ENCODE measurements at places on chromosomes 5 and 9. TPM values are rescaled to one million over a fixed set of nuclear protein-coding genes. Genes with fewer than 3 reads are reported as not detected.

Gene QSOX2
- total RNA-seq: 11.7 TPM

Gene HEMGN
- total RNA-seq: not detected

Gene SLC34A3
- total RNA-seq: not detected

GRCh38 chr9:82140471-82140870 is 151.9 kb downstream of the SPATA31D1 start:
- DNase-seq: no peak
- H3K27me3 ChIP-seq: no peaks in the 10 kb centered on the region
- H3K4me1 ChIP-seq: peaks cover 6% of the 10 kb centered on the region
- H3K36me3 ChIP-seq: no peaks in the 10 kb centered on the region

GRCh38 chr9:127507751-127508648 is 56.7 kb downstream of the LRSAM1 start:
- no peaks in the 10 kb centered on the region for H3K27me3 ChIP-seq
- peaks cover 74% of the 10 kb centered on the region for H3K36me3 ChIP-seq
- DNase-seq: no peak
- H3K27ac ChIP-seq: no peak overlapping the region
- H3K4me3 ChIP-seq: no peak overlapping the region
- no peaks in the 10 kb centered on the region for H3K4me1 ChIP-seq

- no peak overlapping the region for H3K27ac ChIP-seq
- H3K4me1 ChIP-seq: peaks cover 21% of the 10 kb centered on the region
- H3K36me3 ChIP-seq: no peaks in the 10 kb centered on the region
- no peak overlapping the region for H3K4me3 ChIP-seq
- DNase-seq: no peak
These were observed 6.8 kb upstream of the S1PR3 start for GRCh38 chr9:88984543-88984883.

DNA sequence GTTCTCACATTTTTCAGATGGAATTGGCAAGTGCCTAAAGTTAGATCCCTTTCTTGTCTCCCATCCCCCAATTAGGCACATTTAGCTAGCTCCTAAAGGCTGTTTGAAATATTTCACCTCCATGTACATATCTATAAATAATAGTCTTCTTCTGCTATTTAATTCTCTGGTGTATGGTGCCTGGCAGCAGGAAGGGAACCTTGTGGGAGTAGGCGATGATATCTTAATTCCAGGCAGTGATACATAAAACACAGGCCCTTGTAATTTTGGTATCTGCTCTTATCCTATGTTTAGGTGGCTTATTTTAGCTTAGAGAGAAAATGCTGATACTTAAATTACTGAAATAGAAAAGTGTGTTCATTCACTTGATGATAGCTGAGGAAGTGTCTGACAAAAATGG is 262.9 kb upstream of the DAP start:
- H3K4me1 ChIP-seq: no peaks in the 10 kb centered on the region
- no peak for DNase-seq
- no peak overlapping the region for H3K4me3 ChIP-seq
- no peak overlapping the region for H3K27ac ChIP-seq
- H3K36me3 ChIP-seq: no peaks in the 10 kb centered on the region

DNA sequence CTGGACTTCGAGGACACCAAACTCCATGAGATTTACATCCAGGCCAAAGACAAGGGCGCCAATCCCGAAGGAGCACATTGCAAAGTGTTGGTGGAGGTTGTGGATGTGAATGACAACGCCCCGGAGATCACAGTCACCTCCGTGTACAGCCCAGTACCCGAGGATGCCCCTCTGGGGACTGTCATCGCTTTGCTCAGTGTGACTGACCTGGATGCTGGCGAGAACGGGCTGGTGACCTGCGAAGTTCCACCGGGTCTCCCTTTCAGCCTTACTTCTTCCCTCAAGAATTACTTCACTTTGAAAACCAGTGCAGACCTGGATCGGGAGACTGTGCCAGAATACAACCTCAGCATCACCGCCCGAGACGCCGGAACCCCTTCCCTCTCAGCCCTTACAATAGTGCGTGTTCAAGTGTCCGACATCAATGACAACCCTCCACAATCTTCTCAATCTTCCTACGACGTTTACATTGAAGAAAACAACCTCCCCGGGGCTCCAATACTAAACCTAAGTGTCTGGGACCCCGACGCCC is 1.3 kb downstream of the PCDHGC3 start:
- H3K4me3 ChIP-seq: peak overlapping the region; percentile 88
- no peaks in the 10 kb centered on the region for H3K27me3 ChIP-seq

Gene PIP5KL1
- total RNA-seq: 5.5 TPM

GRCh38 chr9:35350827-35351549 is 138.9 kb upstream of the RUSC2 start:
- no peaks in the 10 kb centered on the region for H3K36me3 ChIP-seq
- DNase-seq: peak; percentile 70
- peaks cover 35% of the 10 kb centered on the region for H3K4me1 ChIP-seq
- no peak overlapping the region for H3K4me3 ChIP-seq

- no peak overlapping the region for H3K4me3 ChIP-seq
- peak; percentile 53 for DNase-seq
- no peaks in the 10 kb centered on the region for H3K36me3 ChIP-seq
- no peak overlapping the region for H3K27ac ChIP-seq
- peaks cover 6% of the 10 kb centered on the region for H3K27me3 ChIP-seq
- H3K4me1 ChIP-seq: peaks cover 4% of the 10 kb centered on the region
These were observed 26.6 kb upstream of the CRB2 start for GRCh38 chr9:123329329-123329955.

DNA sequence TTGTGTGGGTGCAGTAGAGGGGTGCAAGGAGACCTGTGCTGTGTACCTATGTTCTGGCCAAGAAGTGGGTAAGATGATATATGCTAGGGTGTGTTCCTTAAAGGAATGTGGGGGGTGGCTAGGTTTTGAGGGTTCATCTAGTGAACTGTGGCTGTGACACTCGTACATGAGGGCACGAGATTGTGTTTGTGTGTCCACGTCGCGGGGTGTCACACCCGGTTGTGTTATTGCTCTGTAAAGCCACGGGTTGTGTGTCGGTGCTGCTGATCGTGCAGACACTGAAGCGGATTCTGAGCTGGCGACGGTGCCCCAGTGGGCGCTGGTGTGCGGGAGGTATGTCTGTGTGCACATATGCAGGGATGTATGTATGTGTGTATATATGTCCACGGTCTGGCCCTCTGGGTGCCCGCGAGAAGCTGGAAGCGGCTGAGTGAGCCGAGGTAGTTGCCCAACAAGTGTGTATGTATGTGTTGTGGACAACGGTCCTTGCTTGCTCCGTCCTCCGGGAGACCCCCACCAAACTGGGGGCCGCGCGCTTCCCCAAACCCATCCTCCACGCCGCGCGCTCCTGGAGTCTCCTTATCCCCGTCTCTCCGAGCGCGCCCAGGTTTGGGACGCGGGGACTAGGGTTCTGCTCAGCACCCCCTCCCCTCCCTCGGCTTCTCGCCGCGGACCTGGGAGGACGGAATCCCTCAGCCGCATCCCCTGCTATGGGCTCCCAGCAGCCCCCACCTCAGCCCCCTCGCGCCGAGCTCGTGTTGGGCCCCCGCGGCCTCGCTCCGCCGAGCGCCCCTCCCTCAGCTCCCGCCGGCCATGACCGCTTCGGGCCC is 639 bp downstream of the PCDH1 start:
- peaks cover 7% of the 10 kb centered on the region for H3K4me1 ChIP-seq
- peak; percentile 38 for DNase-seq
- H3K27ac ChIP-seq: no peak overlapping the region
- no peaks in the 10 kb centered on the region for H3K36me3 ChIP-seq
- H3K27me3 ChIP-seq: peaks cover 66% of the 10 kb centered on the region

DNA sequence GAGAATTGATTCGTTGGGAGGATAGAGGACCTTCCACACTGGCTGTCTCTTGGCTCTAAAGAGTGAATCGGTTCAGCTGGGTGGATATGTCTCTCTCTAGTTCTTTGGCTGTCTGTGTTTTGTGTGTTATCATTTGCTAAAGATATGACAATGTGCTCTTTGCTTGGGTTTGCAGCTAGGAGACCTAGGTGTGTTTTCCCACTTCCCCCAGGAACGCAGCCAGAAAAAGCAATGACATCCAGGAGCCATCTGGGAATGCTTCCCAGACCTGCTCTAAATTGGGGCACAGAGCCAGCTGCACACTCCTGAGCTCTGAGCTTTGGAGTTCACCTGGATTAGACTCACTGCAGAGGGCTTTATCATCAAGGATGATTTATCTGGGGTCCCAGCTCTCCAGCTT is 12.8 kb upstream of the PDZD2 start:
- no peak overlapping the region for H3K27ac ChIP-seq
- H3K36me3 ChIP-seq: no peaks in the 10 kb centered on the region
- H3K4me3 ChIP-seq: no peak overlapping the region
- H3K27me3 ChIP-seq: 0 out of 2 replicates have a peak, but pooled peaks cover 3% of the 10 kb centered on the region
- no peaks in the 10 kb centered on the region for H3K4me1 ChIP-seq

DNA sequence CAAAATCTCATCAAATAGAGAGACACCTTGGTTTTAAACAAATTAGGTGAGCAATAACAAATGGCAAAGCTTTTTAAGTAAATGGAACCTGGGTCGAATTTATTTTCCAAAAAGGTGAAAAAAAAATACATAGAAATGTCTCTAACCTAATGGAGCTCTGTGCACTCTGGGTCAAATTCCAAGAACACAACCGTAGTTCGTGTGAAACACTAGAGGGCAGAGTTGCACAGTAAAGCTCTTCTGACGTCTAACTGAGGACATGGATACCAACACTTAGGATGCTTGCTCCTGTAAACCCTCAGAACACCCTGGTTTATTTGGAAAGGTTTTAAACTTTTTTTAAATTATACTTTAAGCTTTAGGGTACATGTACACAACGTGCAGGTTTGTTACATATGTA is 18.9 kb downstream of the MARCHF11 start:
- peak; percentile 84 for DNase-seq
- no peak overlapping the region for H3K4me3 ChIP-seq
- no peaks in the 10 kb centered on the region for H3K36me3 ChIP-seq
- no peak overlapping the region for H3K27ac ChIP-seq
- H3K27me3 ChIP-seq: no peaks in the 10 kb centered on the region

Gene GNA14
- not detected for total RNA-seq

Gene ARID3C
- total RNA-seq: 0.11 TPM

- H3K27ac ChIP-seq: peak within 1 kb of the TSS; percentile 53
- peak within 1 kb of the TSS; percentile 93 for H3K4me3 ChIP-seq
- H3K4me1 ChIP-seq: peaks cover 26% of the 10 kb centered on the region
- no peaks in the 10 kb centered on the region for H3K27me3 ChIP-seq
- DNase-seq: peak; percentile 84
- H3K36me3 ChIP-seq: no peaks in the 10 kb centered on the region
These were observed at the start of gene ABLIM3 for GRCh38 chr5:149141224-149141956. Gene ABLIM3 (plus strand): TSS chr5:149141493. CDS start chr5:149142096, 603 bp downstream.

GRCh38 chr9:123412171-123412820 is 56.3 kb downstream of the CRB2 start:
- H3K4me3 ChIP-seq: no peak overlapping the region
- no peaks in the 10 kb centered on the region for H3K4me1 ChIP-seq
- no peaks in the 10 kb centered on the region for H3K36me3 ChIP-seq
- no peak for DNase-seq
- no peak overlapping the region for H3K27ac ChIP-seq
- H3K27me3 ChIP-seq: no peaks in the 10 kb centered on the region

Gene ECSCR
- not detected for total RNA-seq

- no peak overlapping the region for H3K27ac ChIP-seq
- no peak for DNase-seq
- H3K4me3 ChIP-seq: no peak overlapping the region
- no peaks in the 10 kb centered on the region for H3K4me1 ChIP-seq
- H3K27me3 ChIP-seq: no peaks in the 10 kb centered on the region
These were observed 119.1 kb downstream of the HTR1A start for GRCh38 chr5:63843190-63843589.

DNA sequence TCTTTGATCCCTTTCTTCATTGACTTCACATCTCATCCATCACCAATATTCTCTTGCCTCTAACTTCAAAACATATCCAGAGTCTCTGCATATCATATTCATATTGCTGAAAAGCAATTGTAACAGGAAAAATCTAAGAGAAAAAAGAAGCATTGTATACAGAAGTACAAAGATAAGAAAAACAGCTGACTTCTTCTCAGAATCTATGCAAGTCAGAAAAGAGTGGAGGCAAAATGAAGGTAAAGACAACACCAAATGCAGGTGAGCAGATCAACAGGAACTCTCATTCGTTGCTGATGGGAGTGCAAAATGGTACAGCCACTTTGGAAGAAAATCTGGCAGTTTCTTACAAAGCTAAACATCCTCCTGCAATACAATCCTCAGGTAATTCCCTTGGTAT is 155.6 kb downstream of the PHF2 start:
- no peak overlapping the region for H3K27ac ChIP-seq
- no peak overlapping the region for H3K4me3 ChIP-seq
- no peaks in the 10 kb centered on the region for H3K36me3 ChIP-seq
- no peak for DNase-seq
- no peaks in the 10 kb centered on the region for H3K4me1 ChIP-seq

GRCh38 chr9:105846825-105847224 is 152.5 kb downstream of the TMEM38B start:
- DNase-seq: no peak
- H3K4me1 ChIP-seq: no peaks in the 10 kb centered on the region
- no peak overlapping the region for H3K27ac ChIP-seq
- H3K36me3 ChIP-seq: no peaks in the 10 kb centered on the region
- H3K4me3 ChIP-seq: no peak overlapping the region

GRCh38 chr5:32852976-32853375 is 141.9 kb downstream of the NPR3 start:
- no peaks in the 10 kb centered on the region for H3K36me3 ChIP-seq
- no peak overlapping the region for H3K4me3 ChIP-seq
- DNase-seq: no peak
- no peaks in the 10 kb centered on the region for H3K4me1 ChIP-seq

- H3K27ac ChIP-seq: no peak overlapping the region
- H3K4me1 ChIP-seq: no peaks in the 10 kb centered on the region
- no peak for DNase-seq
- H3K36me3 ChIP-seq: no peaks in the 10 kb centered on the region
These were observed 65.5 kb upstream of the PPP2R2B start for GRCh38 chr5:146944019-146944418.

DNA sequence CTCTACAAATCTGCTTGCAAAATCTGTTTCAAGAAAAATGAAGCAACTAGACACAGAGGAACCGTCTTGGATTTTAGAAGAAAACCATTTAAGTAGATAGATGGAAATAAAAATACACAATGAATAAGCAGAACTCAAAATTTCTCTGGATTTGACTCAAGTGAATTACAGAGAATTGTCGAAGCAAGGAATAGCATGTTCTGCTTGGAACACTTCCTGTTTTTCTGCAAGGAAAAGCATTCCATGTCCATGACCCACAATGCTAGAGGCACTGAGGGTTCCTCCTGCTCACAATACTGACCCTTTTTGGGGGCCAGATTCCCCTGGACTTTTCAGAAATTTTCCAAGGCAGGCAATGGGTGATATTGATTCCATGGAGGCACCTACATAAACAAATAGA is 29.8 kb downstream of the PRUNE2 start:
- peak overlapping the region; percentile 4 for H3K27ac ChIP-seq
- 0 out of 2 replicates have a peak overlapping the region, but pooled peaks have one; percentile 6 for H3K4me3 ChIP-seq
- no peaks in the 10 kb centered on the region for H3K27me3 ChIP-seq

- peak; percentile 82 for DNase-seq
- H3K36me3 ChIP-seq: peaks cover 12% of the 10 kb centered on the region
- peaks cover 36% of the 10 kb centered on the region for H3K4me1 ChIP-seq
- no peaks in the 10 kb centered on the region for H3K27me3 ChIP-seq
- peak overlapping the region; percentile 74 for H3K27ac ChIP-seq
These were observed 17.4 kb downstream of the GPX3 start for GRCh38 chr5:151037561-151038411.
